Activated CD4-positive, alpha-beta T cell treated with anti-CD3 and anti-CD28 coated beads, Interleukin-2, amount 50 U/mL, for 24 hours (primary cell): ENCODE measurements at places on chromosomes 12 and 14.

DNA sequence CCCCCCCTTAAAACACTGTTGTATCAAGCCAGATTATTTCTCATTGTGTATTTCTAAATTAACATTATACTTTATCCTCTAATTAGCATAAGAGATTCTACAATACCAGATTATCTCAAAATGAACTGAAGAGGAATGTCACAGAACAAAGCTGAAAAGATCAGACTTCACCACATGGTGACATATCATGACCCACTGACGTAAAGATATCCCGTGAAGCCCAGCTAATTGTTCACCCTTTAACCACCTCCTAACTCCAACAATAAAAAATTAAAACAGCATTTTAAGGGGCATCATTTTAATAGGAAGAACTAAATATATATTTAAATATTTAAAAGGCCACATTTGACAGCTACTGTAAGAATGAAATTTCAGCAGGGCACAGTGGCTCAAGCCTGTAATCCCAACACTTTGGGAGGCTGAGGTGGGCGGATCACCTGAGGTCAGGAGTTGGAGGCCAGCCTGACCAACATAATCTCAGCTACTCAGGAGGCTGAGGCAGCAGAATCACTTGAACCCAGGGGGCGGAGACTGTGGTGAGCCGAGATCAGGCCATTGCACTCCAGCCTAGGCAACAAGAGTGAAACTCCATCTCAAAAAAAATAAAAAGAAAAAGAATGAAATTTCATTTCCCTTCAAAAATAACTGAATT, 29.0 kb downstream of the CDK17 start:
- no peak for DNase-seq

GRCh38 chr12:18277196-18277595, 15.9 kb downstream of the PIK3C2G start:
- DNase-seq: no peak

DNA sequence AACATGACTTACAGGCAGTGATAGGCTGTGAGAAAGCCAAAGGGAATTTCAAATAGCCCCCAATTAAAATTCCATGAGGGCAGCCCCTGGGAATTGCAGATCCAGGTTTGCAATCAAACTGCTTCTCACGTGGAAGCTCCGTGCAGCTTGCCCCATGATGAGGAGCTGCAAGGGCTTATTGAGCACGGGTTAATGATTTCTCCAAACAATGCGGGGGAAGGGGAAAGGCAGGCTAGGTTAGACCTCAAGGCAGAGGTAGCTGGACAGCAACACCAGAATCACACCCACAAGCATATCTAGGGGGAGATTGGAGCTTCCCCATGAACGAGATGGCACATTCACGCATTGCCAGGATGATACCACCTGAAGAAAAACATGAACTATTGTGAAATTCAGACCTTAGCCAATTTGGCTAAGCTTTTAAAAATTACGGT, 5.0 kb upstream of the DUSP6 start:
- no peak for DNase-seq

DNA sequence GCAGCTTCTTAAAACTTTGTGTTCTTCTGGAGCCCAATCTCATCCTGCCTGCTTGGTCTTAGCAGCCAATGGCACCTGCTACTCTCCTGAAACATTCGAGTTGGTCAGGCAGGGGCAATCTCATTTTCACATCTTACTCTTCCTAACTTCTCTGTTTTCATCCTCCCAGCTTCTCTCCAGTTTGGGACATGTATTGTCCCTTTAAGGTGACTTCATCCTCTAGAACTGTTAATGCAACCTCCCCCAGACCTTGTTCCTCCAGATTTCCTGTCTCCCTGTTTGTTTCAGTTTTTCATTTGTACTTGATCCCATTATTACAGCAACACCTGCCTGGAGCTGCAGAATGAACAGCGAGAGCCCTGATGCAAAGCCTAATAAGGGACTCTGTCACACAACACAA, 31.3 kb downstream of the SERPINA11 start:
- DNase-seq: no peak

DNA sequence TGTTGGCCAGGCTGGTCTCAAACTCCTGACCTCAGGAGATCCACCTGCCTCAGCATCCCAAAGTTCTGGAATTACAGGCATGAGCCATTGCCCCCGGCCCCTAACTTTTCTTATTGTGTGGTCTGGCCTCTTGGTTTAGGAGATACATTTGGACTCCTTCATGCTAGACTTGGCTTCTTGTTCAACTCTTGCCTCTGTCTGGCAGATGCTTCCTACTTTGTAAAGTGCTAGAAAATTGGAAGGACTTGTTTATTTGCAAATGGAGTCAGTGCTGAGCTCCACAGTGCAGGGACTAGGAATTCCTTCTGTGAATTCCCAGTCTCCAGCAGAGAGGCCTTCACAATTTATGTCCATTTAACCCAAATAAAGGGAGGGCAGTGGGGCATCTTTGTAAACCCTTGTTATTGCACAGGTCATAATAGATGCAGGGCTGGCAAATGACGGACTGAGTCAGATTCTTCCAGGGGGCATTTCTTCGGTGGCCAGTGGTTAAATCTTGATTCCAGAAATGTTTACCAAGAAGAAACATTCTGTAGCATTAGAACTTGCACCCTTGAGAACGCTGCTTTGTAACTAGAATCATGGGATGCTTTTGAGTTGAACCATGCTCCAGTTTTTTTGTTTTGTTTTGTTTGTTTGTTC, 73.8 kb upstream of the TBX3 start:
- no peak for DNase-seq
